AG09319 (cell line): ENCODE measurements at places on chromosomes 3 and 15.

GRCh38 chr3:52004906-52005395 lies 9.3 kb upstream of the RPL29 start:
- no peak for DNase-seq

- DNase-seq, result no peak
Measured at GRCh38 chr15:68012911-68013310, 41.2 kb upstream of the PIAS1 start.

DNA sequence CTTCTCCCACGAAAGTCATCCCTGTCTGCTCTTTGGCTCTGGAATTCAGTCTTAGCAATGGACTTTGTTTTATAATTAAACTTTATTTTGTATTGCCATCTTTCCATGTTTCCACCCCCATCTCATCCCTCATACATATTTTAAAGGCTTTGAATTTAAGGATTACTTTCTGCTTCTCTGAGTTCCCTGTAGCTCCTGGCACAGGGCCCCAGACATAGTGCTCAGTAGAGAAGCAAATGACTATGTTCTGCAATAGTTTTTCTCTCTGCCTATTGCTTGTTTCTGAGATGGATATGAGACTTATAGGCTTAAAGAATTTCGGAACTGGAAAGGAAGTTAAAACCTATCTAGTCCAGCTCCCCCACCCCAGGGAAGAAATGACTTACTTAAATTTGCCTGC lies 197.0 kb downstream of the LPP start:
- DNase-seq, result no peak

- DNase-seq, result no peak
Measured at GRCh38 chr3:147423537-147423797, 14.3 kb downstream of the ZIC1 start.

DNA sequence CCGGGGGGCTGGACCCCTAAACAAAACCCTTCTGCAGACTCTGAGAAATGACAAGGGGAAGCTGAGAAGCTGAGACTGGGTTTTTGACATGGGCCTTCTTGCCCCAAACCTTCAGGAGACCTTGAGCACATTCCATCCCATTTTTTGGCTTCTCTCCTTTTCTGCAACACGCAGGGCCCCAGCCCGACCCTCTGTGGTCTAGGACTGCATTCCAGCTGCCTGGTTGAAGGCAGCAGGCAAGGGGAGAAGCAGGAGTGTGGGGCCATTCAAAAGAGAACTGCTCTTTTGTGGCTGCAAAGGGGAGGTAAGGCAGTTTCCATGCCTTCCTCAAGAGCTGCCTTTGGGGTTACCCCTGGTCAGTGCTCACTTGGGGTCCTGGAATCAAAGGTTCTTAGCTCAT lies 263.0 kb downstream of the TLE3 start:
- no peak for DNase-seq

- no peak for DNase-seq
Measured at GRCh38 chr3:152149832-152150231, 118.9 kb upstream of the MBNL1 start.

GRCh38 chr3:87674397-87675161 lies 384.2 kb downstream of the CGGBP1 start:
- DNase-seq, result no peak

DNA sequence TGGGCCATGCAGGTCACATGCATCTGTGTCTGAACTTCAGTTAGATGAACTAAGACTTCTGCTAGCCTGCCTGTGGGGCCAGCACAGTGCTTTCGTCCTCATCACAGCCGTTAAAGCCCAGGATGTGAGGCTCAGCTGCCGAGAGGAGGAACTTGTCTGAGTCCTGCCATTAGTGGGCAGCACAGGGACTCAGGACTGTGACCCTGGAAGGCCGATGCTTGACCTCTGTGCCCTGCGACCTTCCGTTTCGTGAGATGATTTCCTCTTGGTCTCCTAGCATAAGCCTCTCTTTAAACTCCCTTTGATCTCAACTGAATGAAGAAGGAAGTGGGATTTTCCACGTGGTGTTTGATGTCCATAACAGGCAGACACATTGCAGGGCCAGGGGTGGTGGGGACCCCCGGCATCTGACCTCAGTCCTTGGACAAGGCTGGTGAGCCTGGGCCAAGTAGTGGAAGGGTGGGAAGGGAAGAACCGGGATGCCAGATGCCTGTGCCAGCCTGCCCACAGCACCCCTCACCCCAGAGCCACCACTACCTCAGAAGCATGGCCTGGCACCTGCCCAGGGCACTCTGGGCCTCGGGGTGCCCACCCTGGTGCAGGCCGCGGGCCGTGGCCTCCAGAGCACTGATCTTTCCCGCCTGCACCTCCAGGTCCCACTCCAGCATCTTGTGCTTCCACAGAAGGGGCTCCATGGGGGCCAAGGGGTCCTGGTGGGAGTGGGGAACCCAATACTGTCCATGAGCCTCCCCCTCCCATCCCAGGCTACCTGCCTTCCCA lies 21.6 kb downstream of the PLA2G4B start:
- no peak for DNase-seq

- DNase-seq, result no peak
Measured at GRCh38 chr3:74053970-74054516, 429.3 kb upstream of the PDZRN3 start.

DNA sequence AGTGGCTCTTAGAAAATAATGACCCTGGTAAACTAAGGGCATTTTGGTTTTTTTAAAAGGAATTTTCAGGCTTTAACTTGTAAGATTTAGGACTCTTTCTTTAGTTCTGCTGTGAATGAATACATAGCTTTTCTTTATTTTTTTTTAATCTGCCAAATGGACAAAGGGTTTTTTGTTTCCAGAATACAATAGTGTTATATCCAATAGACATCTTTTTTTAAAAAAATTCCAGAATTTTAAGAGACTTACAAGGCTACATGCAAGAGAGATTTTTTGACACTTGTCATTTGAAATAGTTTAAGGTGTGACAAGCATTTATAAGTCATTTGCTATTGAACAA lies 38.1 kb downstream of the SETMAR start:
- DNase-seq, result no peak

DNA sequence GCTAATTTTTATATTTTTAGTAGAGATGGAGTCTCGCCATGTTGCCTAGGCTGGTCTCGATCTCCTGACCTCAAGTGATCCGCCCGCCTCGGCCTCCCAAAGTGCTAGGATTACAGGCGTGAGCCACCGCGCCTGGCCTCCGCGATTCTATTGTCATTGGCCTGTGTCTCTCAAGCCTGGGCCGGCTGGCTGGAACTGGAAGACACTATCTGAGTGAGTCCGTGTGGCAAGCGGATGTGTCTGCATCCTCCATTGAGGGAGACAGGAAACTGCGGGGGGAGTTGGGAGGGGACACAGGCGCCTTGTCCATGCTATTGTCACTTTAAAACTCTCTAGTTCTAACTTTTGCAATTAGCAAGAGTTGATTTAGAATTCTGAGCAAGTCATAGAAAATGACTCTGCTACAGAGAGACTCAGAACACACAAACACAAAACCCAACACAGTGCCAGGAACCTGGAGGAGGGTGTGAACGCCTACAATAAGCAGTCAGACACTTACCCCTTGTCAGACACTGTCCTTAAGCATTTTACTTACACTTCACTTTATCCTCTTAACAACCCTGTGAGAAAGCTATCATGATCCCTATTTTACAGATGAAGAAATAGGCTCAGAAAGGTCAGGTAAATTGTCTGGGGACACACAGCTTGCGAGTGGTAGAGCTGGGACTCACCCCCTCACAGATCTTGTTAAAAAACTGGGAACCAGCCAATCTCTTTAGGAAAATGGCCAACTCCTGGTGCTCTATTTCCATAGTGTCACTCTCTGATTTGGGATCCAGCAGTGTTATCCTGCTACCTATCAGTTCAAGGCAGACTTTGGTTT lies 38.7 kb downstream of the ANP32A start:
- no peak for DNase-seq

- DNase-seq, result no peak
Measured at GRCh38 chr3:193520738-193521137, 34.0 kb downstream of the ATP13A4 start.

DNA sequence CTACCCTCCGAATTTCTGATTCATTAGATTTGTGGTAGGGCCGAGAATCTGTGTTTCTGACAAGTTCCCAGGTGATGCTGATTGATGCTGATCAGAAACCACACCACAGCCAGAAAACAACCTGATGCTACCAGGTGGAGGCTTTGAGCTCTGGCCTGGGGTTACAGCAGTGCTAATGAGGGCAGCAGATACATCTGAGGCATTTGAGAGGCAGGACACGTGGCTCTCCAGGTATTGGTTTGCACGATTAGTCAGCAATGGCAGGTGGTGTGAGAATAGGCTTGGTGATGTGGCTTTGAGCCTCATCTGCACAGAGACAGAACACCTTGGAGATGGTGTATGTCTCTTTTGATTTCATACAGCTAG lies 78.8 kb upstream of the THBS1 start:
- DNase-seq, result no peak

- no peak for DNase-seq
Measured at GRCh38 chr3:3086239-3086638, 23.9 kb downstream of the IL5RA start.

- DNase-seq, result no peak
Measured at GRCh38 chr3:139794469-139795265, 116.9 kb upstream of the NMNAT3 start.

DNA sequence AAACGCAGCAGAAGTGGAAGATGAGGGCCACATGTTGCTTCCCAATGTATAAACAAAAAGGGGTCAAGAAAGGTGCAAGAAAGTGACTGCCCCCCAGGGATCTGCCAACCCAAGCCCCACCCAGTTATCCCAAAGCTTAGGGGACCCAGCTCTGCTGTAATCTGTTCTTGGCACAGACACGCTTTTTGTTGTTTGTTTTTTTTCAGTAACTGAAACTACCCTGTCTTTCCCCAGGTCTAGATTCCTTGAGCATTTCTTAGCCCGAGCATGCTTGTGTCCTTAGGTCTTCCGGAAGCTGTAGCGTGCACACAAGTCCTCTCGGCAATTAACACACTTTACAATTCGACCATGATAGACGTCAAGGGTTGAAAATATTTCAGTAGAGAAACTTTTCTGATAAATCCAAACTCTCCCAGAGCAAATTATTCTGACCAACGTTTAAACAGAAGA lies 8.5 kb upstream of the PPARG start:
- no peak for DNase-seq

DNA sequence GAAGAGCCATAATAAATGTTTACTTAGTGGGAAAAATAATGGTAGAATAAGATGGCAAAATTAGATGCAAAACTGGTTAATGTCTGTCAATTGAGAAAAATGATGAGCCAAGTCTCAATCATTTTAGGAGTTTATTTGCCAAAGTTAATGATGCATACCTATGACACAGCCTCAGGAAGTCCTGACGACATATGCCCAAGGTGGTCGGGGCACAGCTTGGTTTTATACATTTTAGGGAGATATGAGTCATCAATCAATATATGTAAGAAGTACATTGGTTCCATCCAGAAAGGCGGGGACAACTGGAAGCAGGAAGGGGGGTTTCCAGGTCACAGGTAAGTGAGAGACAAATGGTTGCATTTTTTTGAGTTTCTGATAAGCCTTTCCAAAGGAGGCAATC lies 31.5 kb downstream of the CLEC3B start:
- DNase-seq, result no peak

GRCh38 chr3:15440891-15441290 lies 13.5 kb downstream of the EAF1 start:
- DNase-seq, result no peak

GRCh38 chr3:20853890-20854289 lies 667.9 kb upstream of the SGO1 start:
- no peak for DNase-seq

- DNase-seq, result no peak
Measured at GRCh38 chr15:76310475-76311099, 682 bp downstream of the ETFA start.
